Mesendoderm (in vitro differentiated cells): ENCODE measurements at places on chromosomes 6 and 20.

- no peak for DNase-seq
Measured at GRCh38 chr6:39634646-39635341, 90.4 kb downstream of the KIF6 start.

- DNase-seq: peak; percentile 82
Measured at GRCh38 chr6:35213824-35214756, at the start of gene SCUBE3. TSS of gene SCUBE3 (plus strand) at chr6:35213956. CDS start at chr6:35214419, 463 bp downstream.

DNA sequence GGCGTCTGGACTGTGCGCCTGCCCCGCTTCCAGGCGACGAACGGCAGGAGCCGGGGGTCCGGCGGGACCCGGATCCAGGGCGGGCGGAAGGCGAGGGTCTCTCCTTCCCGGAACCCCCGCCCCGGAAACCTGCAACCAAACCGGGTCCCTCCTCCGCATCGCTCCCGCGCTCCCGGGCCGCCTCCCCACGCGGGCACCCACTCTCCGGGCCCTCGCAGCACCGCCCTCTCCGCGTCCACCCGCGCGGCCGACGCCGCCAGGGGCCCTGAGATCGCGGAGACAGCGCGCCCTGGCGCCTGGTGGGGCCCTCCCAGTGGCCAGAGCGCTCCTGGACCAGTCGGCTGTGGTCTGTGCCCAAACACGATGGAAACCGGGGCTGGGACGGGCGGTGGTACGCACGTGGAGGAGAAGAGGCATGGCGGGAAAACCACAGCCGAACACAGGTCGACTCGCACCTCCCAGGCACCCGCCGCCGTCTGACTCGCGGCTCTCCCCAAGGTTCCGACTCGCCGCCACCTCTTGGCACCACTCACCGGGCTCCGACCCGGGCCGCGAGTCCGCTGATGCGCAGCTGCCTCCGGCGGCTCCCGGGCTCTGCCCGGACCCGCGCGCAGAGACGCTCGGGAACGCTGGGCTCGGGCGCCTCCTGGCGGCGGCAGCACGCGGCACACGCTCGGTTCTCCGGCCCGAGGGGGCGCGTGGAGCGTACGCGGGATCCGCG is 7.9 kb downstream of the NKX2-2 start:
- peak; percentile 72 for DNase-seq

GRCh38 chr20:20802328-20802727 is 89.9 kb upstream of the RALGAPA2 start:
- DNase-seq: peak; percentile 11

DNA sequence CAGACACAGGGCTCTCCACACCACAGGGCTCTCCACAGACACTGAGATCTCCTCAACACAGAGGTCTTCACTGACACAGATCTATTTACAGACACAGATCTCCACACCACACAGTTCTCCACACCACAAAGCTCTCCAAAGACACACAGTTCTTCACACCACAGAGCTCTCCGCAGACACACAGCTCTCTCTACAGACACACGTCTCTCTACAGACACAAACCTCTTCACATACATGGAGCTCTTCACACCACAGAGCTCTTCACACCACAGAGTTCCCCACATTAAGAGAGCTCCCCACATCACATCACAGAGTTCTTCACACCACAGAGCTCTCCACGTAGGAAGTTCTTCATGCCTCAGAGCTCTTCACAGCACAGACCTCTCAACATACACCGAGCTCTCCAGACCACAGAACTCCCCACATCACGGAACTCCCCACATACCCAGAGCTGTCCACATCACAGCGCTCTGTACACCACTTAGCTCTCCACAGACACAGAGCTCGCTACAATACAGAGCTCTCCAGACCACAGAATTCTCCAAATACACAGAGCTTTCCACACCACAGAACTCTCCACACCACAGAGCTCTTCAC is 53.9 kb downstream of the ERMARD start:
- DNase-seq: no peak

GRCh38 chr20:59718751-59719150 is 114.4 kb downstream of the PHACTR3 start:
- no peak for DNase-seq

DNA sequence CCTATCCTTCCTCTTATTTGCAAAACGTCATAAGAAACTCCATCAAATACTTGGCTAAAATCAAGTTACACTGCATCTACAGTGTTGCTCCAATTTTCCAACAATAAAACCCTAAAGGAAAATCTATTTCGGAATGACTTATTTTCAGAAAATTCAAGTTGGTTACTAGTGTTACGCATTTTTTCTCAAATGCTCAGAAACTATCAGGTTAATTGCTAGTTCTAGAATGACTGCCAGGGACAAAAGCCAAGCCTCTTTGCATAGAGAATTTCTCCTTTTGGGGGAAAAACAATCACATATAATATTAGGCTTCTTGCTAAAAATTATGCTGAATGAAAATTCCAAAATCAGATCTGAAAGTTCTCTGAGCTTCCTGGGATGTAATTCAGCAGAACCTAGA is 210.2 kb downstream of the BTBD9 start:
- no peak for DNase-seq

DNA sequence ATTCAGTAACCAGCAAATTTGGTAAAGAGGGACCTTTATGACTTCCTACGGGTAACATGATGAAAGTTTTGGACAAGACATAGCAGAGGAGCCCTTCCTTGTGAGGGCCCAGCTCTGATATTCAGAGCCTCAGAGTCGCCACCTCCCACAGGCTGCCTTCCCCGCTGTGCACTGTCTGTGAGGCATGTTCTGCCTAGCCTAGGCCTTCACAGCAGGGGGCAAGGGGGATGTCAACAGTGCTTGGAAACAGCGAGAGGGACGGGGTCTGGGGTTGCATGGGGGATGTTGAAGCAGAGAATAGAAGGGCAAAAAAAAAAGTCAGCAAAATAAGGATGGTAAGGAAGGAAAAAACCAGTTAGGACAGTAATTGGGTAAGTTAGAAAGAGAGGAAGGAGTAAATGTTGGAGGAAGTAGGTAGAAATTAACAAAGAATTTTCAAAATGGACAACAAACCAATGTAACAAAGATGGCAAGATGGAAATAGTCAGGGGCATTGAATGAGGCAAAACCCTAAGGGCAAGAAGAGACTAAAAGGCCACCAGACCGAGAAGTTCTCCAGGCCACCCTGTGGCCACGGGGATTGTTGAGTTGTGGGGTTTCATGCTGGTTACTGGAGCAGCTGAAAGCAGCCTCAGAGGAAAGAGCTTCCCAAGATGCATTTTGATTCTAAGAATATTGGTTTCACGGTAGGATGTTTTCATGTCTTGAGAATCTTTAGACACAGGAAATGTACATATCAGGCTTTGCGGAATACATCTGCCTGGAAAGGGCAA is 139.8 kb downstream of the LY86 start:
- DNase-seq: peak; percentile 52

DNA sequence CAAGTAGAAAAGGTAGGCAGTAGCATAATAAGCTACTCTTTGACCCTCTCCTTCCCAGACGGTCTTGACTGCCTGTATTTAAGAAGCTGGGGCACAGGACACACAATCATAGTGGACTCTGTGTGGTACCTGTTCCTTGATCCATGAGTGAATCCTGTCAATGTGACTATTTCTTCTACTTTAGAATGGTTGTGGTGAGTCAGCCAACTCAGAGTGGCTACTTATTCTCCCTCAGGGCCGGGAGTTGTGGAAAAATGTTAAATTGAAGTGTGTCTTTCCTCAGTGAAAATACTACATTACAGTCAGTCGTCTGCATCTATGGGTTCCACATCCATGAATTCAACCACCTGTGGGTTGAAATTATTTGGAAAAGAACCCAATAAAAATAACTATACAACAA is 30.8 kb upstream of the PREP start:
- DNase-seq: no peak

DNA sequence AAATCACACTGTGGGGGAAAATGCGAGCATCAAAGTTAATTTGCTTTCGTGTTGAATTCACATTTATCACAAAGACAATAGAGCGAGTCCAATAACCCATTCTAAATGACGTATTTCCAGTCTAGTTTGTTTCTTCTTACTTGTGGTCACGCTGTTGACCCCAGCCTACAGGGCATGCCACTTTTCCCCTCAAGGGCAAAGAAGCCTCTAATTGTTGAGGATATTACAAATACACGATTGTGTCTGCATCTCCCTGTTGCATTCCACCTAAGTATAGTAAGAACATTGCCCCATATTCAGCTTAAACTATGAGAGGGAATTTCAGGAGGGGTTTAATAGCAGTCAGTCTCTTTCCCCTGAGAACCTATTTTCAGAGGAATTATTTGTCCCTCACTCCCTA is 37.4 kb upstream of the DSP start:
- DNase-seq: no peak

- DNase-seq: peak; percentile 40
Measured at GRCh38 chr6:43113431-43114260, 37.5 kb downstream of the PTK7 start.

- DNase-seq: no peak
Measured at GRCh38 chr6:117272032-117272866, 6.9 kb downstream of the VGLL2 start.

GRCh38 chr6:42848700-42849099 is 30.7 kb upstream of the RPL7L1 start:
- no peak for DNase-seq

- DNase-seq: peak; percentile 79
Measured at GRCh38 chr6:28863604-28864325, 60.0 kb downstream of the TRIM27 start.

- DNase-seq: no peak
Measured at GRCh38 chr6:14023855-14024254, 93.7 kb upstream of the CD83 start.

DNA sequence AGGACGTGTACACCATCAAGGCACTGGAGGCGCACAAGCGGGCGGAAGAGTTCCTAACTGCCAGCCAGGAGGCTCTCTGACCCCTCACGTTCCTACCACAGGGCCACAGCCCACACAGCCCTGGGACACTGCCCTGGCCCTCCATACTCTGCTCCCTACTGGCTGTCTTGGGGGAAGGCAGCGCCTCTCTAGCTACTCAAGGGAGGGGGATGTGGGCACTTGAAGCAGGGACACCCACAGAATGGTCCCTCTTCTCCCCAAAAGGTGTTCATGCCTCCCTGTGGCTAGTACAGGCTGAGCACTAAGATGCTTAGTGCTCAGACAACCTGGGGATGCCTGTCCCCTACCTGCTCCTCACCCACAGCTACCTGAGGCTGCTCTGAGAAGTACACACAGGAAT is 2.5 kb downstream of the MEA1 start:
- DNase-seq: peak; percentile 46

- DNase-seq: no peak
Measured at GRCh38 chr6:121393731-121394505, 41.5 kb upstream of the GJA1 start.

DNA sequence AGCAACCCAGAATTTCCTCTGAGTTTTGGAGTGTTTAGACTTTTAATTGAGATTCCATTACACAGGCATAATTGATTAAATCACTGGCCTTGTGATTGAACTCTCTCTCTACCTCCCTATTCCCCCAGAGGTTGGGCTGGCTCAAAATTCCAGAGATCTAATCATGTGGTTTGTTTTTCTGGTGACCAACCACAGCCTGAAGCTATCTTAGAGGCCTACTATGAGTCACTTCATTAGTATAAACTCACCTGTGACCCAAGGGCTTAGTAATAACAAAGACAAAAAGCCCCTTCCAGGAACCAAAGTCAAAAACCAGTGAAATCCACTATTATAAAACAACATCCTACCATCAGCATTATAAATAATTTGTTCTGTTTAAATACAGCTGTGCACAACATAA is 992.5 kb upstream of the CITED2 start:
- peak; percentile 70 for DNase-seq

DNA sequence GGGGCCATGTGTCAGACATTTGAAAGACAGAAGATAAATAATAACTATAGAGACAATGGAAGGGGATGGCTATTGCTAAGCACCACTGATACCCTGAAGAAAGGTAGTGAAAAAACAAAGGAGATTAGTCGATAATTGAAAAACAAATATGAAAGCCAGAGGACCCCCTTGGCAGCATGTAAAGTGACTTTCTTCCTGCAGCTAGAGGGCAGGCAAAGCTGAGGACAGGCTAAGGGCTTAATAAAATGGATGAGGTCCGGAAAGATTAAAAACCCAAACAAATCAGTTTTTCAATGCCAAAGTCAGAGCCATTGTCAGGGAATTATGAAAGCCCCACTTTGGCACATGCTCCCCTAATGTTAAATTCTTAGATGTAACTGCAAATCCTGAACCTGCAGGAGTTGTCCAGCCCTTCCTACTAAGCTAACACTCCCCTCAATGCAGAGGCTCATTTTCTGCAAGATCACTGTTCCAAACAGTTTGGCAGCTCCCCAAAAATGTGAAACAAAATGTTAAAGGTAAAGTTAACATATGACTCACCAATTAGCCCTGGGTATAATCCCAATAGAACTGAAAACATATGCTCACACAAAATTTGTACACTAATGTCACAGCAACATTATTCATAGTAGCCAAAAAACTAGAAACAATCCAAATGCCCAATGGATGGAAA is 1177.9 kb downstream of the GRIK2 start:
- DNase-seq: no peak

- peak; percentile 91 for DNase-seq
Measured at GRCh38 chr6:18264219-18264922, at the start of gene DEK. TSS of gene DEK (minus strand) at chr6:18264530. CDS start at chr6:18263987, 543 bp downstream.

DNA sequence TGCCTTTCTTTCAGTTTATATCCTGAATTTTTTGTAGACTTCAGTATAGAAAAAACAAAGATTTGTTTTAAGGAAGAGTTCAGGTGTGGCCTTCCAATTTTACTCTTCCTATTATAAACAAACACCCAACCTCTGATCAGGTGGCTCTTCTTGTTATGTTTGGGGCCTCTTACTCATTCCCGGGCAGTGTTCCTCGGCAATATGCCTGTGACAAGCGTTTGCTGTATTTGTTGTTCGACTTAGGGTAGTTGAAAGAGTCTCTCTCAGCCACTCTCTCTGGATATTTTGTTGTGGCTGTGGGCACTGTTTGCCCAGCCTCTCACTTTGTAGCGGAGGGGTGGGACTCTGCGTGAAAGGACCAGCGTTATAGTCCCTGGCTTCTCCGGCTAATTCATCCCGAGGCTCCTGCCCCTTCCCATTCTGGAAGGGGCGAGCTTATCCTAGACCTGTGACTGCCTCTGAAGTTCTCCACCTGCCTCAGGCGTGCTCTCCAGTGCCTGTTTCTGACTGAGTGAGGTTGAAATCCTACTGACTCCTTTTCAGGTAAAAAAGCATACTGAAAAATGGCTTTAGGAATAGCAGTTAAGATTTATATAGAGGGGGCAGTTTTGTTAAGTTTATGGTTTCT is 97.4 kb downstream of the PLCB4 start:
- DNase-seq: no peak

GRCh38 chr6:134346932-134347545 is 29.1 kb upstream of the SGK1 start:
- no peak for DNase-seq

GRCh38 chr20:7722564-7722963 is 217.7 kb downstream of the HAO1 start:
- DNase-seq: no peak
